ENCODE measurements at places on chromosomes 3 and 15.

DNA sequence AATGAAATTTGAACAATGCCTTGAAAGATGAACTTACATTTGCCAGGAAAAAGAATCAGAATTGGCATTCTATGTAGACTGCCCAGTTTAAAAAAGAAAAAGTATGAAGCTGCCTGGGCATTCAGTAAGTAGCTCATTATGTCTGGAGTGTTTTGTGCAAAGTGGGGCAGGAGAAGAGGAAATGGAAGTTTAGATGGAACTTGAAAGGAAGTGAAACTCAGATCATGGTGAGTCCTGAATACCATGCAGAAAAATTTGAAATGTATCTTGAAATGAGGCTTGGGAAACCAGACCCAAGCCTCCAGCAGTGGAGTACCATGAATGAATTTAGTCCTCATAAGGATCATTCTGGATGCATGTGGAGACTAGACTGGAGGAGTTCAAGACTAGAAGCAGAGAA is 4.8 kb upstream of the MORC1 start:
- DNase-seq = no peak

DNA sequence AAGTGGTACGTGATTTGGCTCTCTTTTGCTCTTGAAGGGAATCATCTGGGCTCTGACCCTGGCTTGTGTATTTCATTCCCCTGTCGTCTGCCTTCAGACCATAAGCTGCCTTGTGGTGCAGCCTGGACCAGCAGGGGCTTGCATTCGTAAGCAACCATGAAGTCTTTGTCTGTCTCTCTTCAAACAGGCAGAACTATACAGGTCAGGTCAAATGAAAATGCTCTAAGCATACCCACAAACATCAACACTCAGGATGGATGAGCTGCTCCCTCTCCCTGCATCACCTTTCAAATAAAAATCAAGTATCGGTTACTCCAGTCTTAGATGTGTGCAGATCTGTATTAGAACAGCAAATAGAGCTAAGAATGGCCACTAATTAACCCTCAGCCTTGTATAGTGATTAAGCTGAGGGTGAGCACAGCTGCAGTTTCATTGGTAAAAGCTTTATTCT is 268.6 kb upstream of the UBE2E1 start:
- DNase-seq = no peak

DNA sequence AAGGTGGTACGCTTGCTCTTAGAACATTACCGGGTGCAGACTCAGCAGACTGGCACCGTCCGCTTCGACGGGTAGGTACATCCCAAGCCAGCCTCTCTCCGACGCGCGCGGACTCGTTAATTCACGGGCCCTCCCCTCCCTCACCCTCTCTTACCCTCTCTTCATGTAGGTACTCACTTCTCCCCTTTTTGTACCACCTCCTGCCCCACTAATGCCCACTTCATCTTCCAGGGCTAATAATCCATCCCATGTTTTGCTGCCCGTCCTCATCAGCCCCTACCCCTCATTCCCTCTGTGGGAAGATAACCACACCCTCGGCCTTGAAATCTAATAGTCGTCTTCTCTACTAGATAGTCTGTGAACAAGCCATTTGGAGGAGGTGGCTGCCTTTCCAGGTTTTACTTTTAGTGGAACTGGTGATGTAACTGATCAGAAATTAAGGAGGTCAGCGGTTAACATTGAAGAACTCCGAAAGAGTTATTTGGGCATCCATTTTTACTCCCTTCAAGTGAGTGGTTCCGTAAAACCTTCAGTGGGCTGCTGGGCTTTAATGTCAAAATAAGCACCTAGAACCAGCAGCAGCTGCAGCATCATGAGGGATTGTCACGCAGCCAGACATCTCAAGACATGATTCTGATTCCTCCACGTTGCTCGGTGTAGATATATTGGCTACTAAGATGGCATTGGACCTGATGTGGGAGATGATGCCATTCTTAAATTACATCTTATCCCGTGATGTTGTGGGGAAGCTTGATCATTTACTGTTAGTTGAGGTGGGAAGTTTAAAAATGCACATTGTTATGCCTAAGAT is 1.3 kb downstream of the FEM1B start:
- DNase-seq = no peak

DNA sequence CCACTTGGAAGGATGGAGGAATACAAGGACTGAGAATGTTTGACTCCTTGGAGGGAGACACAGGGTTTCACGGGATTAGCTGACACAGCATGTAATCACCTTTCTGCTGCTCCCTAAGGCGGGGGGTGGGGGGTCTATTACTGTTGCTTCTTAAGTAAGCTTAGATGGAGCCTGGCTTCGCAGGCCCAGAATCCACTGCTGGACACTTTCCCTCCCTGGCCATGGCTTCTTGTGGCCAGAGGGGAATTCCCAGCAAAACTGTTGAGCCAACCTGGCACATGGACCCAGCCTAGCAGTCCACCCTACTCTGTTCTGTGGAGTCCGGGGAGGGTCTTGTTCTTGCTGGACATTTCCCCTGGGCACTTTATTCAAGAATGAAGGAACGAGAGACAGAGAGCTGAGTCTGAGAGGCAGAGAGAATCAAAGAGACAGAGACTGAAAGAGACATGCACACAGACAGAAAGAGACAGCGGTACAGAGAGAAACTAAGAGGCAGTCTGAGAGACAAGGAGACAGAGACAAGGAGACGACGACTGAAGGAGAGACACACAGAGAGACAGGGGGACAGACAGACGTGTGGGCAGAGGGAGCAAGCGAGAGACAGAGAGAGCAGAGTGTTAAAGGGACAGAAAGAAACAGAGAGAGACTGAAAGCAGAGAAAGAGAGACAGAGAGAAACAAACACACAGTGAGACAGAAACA is 55.6 kb upstream of the DLG1 start:
- no peak for DNase-seq

DNA sequence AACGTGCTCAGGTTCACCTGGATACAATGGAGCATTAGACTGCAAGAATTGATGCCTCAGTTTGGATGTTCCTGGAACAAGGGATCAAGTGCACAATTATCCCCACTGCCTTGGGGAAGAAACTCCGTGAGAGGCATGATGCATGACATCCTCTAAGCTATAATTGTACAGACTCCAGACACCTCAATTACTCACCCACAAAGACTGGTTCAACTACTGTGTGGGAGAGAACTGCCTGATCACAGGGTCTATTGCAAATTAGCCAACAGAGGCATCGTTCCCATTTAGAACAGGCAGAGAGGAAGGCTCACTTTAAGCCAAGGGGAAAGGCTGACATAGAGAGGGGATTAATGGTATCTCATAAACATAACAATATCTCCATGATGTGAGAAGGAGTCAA is 43.5 kb downstream of the ARRDC4 start:
- DNase-seq = no peak

GRCh38 chr3:171339598-171339997 is 120.6 kb downstream of the TNIK start:
- no peak for DNase-seq

DNA sequence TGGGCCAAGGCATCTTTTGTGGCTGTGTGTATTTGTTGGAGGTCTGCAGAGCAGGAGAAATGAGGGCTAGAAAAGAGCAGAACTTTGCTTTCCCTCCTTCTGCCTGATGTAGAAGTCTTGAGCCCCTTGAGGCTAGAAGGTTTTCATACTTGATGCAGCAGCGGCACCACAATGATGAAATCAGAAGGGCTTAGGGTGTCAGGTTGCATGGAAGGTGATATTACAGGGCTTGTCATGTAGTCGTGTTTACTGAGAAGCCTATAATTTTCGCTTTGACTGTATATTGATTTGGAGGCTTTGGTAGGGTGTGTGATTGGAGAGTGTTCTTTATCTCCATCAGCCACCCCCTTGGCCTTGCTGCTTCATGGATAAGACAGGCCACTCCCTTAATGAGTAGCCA is 339.8 kb downstream of the THSD4 start:
- no peak for DNase-seq

GRCh38 chr15:57795261-57795660 is 88.7 kb downstream of the POLR2M start:
- DNase-seq = no peak

- DNase-seq = no peak
These were observed 189.4 kb downstream of the TBC1D5 start for GRCh38 chr3:17553080-17553479.

GRCh38 chr15:98738689-98739401 is 90.5 kb downstream of the IGF1R start:
- DNase-seq = no peak

DNA sequence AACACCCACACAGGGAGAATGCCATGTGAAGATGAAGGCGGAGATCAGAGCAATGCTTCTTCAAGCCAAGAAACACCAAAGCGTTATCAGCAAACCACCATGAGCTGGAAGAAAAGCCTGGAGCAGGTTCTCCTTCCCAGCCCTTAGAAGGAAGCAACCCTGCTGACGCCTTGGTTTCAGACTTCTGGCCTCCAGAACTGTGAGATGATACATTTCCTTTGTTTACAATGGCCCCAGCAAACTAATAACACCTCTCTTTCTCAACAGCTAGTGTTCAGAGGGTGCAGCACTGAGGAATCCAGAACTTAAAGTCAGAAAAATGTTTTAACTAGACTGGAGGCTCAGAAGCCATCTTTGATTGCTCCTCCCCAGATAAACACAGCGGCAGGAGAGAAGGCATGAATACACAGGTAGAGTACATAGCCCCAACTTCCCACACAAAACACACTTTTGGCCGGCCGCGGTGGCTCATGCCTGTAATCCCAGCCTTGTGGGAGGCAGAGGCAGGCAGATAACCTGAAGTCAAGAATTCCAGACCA is 132.4 kb upstream of the LPP start:
- DNase-seq = no peak

DNA sequence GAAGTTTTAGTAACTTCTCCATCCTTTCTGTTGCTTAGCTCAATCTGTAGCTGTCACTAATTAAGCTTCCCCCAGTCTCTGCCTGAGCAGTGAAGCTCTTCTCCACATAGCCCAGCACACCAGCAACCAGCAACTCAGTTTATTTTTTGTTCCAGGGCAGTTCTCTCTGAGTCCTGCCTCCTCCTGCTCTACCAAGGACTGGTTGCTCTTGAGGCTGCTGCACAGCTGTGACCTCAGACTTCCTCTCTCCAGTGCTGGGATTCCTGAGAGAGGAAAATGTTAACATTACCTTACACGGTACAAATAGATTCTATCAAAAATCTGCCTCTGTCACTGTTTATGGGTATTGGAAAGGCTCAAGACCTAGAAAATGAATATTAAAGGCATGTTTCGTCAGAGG is 294.7 kb downstream of the OXSM start:
- no peak for DNase-seq
